ENCODE measurements at places on chromosomes 2 and 18.

- DNase-seq: no peak
Measured at GRCh38 chr2:196187898-196188458, 16.6 kb upstream of the STK17B start.

DNA sequence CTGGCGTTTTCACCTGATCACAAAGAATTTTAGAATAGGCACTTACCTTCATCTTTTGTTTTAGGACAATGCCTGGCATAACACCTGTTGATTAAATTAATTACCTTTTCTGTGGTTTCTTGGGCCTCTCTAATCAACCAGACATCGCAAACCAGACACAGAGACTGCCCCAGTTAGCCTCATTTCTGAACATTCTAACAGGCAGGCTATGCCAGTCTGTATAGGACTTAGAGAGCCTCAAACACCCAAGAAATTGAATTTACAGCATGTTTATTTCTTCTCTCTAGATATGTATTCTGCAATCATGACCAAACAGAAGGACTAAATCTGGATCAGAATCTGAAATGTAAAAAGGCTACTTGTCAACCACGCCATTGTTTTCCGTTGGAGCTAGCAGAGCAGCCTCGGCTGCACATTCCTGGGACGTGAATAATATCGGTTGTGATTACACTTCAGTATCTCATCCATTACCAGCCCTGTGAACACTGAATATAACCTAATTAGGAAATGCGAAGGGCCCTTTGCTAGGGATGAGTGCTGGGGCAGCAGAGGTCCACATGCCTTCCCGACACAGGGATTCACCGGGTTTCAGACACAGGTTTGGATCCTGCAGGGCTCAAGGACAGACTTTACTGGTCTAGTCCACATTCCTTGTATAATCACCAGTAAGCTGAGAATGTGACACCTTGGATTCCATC is 17.5 kb upstream of the CDC42EP3 start:
- DNase-seq: no peak

DNA sequence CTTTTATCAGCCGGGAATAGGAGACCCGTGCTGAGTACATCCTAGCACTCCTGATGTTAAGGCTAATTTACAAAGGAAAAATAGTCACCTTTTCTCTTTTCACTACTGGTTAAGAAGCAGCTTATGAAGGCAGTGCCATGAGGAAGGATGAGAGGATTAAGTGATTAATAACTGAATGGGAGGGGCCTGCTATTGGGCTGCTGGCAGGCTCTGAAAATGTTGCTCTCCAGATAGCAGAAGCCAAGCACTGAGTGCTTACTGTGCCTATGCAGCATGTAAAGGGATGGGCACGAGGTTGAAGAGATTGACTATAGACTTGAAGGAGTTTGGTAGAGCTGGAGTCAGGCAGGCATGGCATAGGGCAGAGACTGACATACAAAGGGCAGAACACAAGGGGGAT is 282.4 kb upstream of the THSD7B start:
- no peak for DNase-seq

DNA sequence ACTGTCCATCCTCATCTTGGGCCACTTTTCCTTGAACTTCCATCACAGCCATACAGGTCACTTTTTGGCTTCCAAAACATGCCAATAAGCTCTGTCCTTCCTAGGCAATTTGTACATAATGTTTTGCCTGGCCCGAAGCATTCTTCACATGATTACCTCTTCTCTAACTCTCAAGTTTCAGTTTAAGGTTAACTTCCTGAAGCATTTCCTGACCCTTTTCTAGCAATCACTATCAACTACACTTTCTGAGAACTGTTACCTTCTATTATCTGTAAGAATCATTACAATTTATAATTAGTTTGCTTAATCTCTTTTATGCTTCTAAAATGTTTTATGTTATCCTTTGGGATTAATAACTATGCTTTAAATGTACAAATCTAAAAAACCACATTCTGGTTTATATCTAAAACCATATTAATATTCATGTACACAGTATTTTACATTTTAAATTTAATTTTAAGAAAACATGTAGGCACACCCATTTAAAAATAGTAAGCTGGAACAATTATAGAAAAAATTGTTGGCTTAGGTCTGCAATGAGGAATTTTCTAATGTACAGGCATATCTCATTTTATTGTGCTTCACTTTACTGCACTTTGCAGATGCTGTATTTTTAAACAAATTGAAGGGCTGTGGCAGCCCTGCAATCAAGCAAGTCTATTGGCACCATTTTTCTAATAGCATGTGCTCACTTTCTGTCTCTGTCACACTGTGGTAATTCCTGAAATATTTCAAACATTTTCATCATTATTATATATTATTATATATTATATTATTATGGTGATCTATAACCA is 76.4 kb downstream of the C2orf74 start:
- DNase-seq: no peak

DNA sequence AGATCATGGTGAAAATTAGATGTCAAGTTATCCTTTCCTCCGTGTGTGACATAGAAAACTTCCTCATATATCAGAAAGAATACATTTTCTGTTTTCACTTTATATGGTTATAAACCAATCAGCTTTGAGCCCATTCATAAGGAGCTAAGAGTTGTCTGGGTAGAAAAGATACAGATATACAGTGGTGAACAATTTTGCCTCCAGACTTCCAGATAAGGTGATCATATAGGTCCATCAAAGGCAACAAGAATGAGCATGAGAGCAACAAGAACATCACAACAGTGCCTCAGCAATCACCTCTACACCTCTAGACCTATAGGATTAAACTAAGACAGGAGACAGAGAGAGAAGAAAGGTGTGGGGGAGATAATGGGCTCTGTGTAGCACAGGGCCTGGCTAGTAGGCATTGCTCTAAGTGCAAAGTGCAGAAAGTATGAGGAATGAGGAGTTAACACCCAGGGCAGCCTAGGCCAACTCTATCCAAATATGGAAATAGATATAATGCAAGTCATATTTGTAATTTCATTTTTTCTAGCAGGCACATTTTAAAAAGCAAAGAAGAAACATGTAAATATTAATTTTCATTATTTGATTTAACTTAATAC is 8.3 kb downstream of the TNP1 start:
- DNase-seq: no peak

Data from SHP77 (cell line).